ENCODE measurements at places on chromosomes 16 and 17. TPM values are rescaled to one million over a fixed set of nuclear protein-coding genes. Genes with fewer than 3 reads are reported as not detected.
A peak's percentile ranks its signal among the peaks of the same experiment; 100 is the strongest.

ALOX15 gene
- not detected for total RNA-seq

DNA sequence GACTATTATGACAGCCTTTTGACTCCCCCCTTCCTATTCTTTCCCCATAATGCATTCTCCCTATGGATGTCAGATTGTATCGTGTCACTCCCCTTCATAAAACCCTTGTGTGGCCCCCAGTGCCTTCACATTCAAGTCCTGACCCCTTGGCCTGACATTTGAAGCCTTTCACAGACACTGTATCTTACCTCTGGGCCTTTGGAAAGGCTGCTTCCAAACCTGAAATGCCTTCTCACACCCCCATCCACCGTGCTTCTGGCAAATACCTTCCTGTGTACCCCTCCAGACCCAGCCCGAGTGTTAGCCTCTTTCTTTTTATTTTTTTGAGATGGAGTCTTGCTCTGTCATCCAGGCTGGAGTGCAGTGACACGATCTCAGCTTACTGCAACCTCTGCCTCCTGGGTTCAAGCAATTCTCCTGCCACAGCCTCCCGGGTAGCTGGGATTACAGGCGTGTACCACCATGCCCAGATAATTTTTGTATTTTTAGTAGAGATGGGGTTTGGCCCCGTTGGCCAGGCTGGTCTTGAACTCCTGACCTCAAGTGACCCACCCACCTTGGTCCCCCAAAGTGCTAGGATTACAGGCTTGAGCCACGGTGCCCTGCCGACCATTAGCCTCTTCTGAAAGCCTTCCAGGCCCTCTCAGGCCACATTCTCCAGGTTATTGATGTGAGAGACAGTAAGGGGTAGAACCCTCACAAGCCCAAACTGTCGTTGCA is 2.1 kb downstream of the ARMC5 start:
- H3K27me3 ChIP-seq = no peaks in the 10 kb centered on the region
- peaks cover 22% of the 10 kb centered on the region for H3K36me3 ChIP-seq
- H3K27ac ChIP-seq = no peak overlapping the region
- no peak for DNase-seq

- DNase-seq = no peak
- H3K27ac ChIP-seq = no peak overlapping the region
- H3K4me1 ChIP-seq = peaks cover 7% of the 10 kb centered on the region
- no peak overlapping the region for H3K4me3 ChIP-seq
Measured at GRCh38 chr17:75575197-75575596, 12.4 kb upstream of the MYO15B start.

GRCh38 chr17:64779376-64780095 is 117.4 kb upstream of the SMURF2 start:
- H3K4me3 ChIP-seq = no peak overlapping the region
- no peak overlapping the region for H3K27ac ChIP-seq
- H3K27me3 ChIP-seq = no peaks in the 10 kb centered on the region
- H3K36me3 ChIP-seq = no peaks in the 10 kb centered on the region

CSH1 gene
- not detected for total RNA-seq

CFAP119 gene
- 9.6 TPM for total RNA-seq

GRCh38 chr16:10090816-10091215 is 91.4 kb downstream of the GRIN2A start:
- H3K36me3 ChIP-seq = no peaks in the 10 kb centered on the region
- no peak overlapping the region for H3K4me3 ChIP-seq
- H3K27ac ChIP-seq = no peak overlapping the region

CHP2 gene
- not detected for total RNA-seq

DNA sequence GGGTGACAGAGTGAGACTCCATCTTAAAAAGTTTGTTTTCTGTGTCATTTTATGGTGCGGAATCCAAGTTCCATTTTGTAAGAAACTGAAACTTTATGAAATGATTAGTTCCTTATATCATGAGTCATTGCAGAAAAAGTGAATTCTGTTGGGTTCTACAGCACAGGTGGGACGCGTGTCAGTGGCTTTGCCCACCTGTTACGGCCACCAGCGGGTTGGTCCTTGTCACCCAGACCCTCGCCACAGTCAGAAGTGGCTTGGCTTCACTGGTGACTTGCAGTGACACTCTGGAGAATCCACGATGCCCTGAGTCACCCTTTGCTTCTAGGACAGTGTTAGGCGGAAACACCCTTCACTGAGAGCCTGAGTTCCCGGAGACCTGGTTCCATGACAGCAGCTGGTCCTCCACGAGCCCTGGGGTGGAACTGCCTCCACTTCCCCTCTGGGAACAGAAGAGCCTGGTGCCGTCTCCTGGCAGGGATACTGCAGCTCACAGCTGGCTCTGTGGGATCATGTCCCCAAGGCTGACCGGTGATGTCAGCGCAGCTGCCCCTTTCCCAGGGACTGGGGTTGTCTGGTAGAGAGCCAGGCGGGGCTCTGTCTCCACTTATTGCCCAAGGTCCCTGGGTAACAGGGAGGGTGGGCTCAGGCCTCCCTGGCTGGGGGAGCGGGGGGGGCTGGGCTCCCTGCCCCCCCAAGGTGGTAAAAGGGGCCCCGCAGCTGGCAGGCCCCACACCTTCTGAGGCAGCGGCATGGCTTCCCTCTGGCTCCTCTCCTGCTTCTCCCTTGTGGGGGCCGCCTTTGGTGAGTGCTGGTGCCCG is at the start of gene CTRB1:
Gene CTRB1, plus strand, starts transcription at position 733 of the 821 bp plus-strand sequence. Its CDS starts 20 bp downstream, at position 753.
- H3K4me3 ChIP-seq = no peak within 1 kb of the TSS
- no peak within 1 kb of the TSS for H3K27ac ChIP-seq
- no peaks in the 10 kb centered on the region for H3K36me3 ChIP-seq
- no peak for DNase-seq
- H3K27me3 ChIP-seq = no peaks in the 10 kb centered on the region
- peaks cover 32% of the 10 kb centered on the region for H3K4me1 ChIP-seq

DNA sequence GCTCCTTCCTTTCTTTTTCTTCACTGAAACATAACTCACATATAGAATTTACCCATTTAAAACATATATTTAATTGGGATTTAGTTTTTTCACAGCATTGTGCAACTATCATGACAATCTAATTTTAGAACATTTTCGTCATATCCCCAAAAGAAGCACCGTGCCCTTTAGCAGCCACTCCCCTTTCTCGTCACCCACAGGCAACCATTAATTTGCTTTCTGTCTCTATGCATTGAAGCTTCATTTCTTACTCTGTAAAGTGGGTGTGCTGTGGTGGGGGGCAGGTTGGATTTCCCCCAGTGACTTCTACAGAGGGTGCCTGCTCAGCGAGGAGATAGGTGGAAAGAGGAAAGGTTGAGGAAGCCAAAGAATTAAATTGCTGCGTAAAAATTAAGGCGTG is 35.8 kb downstream of the MRC2 start:
- no peak overlapping the region for H3K4me3 ChIP-seq
- no peak overlapping the region for H3K27ac ChIP-seq
- no peak for DNase-seq
- H3K27me3 ChIP-seq = no peaks in the 10 kb centered on the region
- H3K36me3 ChIP-seq = no peaks in the 10 kb centered on the region

CHRNE gene
- total RNA-seq = 0.29 TPM

DNA sequence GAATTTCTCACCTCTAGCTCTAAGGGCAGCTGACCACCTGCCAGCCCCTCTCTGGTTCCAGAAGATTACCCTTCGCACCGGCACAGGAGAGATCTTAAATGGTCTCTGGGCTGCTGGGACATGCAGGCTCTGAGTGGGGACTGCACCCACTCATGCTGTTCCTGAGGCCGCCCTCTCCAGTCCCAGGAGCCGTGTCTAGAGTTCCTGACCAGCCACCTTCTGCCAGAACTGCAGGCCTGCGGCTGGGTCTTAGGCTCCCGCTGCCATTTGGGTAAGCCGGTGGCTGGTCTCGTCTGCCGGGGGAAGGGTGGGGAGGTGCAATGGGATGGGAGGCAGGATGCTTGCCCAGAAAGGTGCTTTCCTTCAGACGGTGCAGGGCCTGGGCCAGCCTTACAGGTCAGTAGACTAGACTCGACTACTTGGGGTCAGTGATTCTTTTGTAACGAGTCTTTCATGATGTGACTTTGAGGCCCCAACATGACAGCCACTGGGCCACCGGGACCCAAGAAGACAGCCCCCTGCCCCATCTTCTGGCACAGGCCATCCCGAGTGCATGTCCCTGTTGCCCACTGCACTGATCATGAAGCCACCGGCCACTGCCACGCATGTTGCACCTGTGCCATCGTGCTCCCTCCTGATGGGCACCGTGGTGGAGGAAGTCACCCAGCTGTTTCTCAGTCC is 26.4 kb downstream of the B9D1 start:
- no peak overlapping the region for H3K27ac ChIP-seq
- H3K27me3 ChIP-seq = no peaks in the 10 kb centered on the region
- no peak overlapping the region for H3K4me3 ChIP-seq
- H3K4me1 ChIP-seq = peaks cover 5% of the 10 kb centered on the region
- DNase-seq = peak; percentile 57
- H3K36me3 ChIP-seq = no peaks in the 10 kb centered on the region

DNA sequence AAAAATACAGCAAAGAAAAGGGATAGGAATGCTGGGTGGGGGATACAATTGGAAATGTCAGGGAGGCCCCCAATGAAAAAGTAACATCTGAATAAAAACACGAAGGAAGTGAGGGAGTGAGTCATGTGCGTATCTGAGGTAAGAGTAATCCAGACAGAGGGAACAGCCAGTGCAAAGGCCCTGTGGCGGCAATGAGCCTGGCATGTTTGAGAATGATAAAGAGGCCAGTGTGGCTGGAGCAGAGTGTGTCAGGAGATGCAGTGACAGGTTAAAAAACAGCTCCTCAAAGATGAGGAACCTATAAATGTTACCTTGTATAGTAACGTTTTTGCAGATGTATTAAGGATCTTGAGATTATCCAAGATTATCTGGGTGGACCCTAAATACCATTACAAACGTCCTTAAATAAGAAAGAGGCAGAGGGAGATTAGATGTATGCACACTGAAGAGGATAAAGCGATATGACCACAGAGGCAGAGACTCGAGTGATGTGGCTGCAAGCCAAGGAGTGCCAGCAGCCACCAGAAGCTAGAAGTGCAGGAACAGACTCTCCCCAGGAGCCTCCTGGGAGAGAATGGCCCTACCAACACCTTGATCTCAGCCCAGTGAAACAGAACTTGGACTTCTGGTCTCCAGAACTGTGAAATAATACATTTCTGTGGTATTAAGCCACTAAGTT is 17.8 kb upstream of the SLC35B1 start:
- DNase-seq = peak; percentile 15
- peaks cover 31% of the 10 kb centered on the region for H3K4me1 ChIP-seq
- H3K4me3 ChIP-seq = no peak overlapping the region
- H3K36me3 ChIP-seq = no peaks in the 10 kb centered on the region
- no peaks in the 10 kb centered on the region for H3K27me3 ChIP-seq

DNA sequence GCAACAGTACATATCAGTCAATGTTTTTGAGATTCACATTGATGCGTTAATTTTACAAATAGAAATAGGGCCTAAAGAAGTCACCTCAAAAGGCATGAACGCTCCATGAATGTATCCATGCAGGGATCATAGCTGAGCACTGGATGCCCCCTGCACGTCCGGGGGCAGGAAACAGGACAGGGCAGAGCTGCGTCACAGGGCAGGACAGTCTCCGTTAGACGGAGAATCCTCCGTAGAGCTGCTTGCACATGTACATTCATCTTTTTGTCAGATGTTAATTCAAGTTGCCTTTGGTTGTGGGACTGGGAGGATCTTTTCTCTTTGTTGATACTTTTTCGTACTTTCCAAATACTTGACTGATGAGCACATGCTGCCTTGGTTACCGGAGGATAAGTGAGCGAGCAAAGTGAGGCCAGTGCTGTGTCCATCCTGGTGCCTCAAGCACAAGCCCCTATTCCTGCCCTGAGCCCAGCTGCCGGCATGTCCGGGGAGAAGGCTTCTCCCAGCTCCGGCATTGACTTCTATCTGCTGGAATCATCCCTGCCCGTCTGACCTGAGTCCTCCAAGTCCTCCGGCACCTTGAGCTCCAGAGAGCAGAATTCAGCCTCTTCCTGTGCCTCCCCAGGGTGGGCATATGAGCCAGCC is 15.0 kb downstream of the GAA start:
- H3K27ac ChIP-seq = no peak overlapping the region
- DNase-seq = no peak
- no peaks in the 10 kb centered on the region for H3K27me3 ChIP-seq
- H3K36me3 ChIP-seq = no peaks in the 10 kb centered on the region
- no peak overlapping the region for H3K4me3 ChIP-seq
- no peaks in the 10 kb centered on the region for H3K4me1 ChIP-seq

- DNase-seq = no peak
- H3K27ac ChIP-seq = no peak overlapping the region
- no peaks in the 10 kb centered on the region for H3K36me3 ChIP-seq
- H3K27me3 ChIP-seq = no peaks in the 10 kb centered on the region
Measured at GRCh38 chr16:67780847-67781564, 25.4 kb downstream of the RANBP10 start.

DNA sequence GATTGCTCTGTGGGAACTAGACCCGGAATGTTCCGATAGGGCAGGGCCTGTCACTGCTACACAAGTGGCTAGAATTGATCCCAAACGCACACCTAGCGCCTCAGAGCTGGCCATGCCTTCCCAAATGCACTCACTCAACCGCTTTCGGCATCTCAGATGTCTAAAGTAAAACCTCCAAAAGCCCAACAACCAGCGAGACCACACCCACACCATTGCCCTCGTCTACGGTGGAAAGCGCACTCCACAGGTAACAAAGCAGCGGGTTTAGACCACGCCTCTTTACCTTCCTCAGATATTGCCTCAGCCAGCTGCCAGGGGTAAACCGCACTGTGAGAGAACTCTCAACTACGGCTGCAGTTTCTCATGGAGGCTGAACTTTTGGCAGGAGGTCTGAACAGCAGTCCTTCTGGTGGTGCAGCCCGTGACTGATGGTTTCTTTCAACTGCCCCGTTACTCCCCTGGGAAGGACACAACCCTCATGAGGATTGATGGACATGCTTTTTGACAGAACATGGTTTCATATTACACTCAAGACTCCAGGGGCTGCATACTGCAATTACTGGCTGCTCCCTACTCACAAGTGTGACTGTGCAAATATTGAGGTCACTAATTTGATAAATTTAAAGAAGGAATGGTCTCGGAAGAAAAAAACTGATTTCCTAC is 34.5 kb downstream of the USP7 start:
- DNase-seq = no peak
- H3K27ac ChIP-seq = no peak overlapping the region
- H3K27me3 ChIP-seq = no peaks in the 10 kb centered on the region
- H3K36me3 ChIP-seq = no peaks in the 10 kb centered on the region
- peaks cover 6% of the 10 kb centered on the region for H3K4me1 ChIP-seq
- H3K4me3 ChIP-seq = no peak overlapping the region

DNA sequence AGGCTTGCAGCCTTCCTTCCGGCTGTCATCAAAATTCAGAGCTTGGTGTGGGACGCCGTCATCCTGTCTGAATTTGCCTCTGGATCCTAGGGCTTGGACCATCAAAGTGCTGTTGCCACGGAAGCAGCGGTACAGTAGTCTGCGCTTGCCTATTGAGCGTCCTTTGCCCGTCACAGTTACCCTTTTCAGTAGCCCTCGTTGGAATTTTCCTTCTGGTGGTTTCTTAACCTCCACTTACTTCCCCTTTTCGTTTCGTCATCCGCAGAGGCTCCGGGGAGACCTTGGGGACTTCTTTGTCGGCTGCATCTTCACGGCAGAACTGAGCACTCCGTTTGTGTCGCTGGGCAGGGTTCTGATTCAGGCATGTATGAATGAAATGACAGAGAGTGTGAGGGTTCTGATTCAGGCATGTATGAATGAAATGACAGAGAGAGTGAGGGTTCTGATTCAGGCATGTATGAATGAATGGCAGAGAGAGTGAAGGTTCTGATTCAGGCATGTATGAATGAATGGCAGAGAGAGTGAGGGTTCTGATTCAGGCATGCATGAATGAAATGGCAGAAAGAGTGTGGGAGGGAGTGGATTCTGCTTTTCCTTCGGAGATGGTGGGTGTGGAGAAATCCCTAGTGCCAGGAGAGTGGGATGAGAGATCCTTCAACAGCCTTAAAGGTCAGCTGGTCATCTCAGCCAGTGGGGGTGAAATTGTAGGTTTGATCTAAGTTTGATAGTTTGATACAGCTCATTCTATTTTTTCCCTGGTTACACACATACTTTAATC is 8.0 kb downstream of the TLCD3A start:
- H3K27ac ChIP-seq = no peak overlapping the region
- no peaks in the 10 kb centered on the region for H3K4me1 ChIP-seq
- H3K27me3 ChIP-seq = no peaks in the 10 kb centered on the region
- peaks cover 7% of the 10 kb centered on the region for H3K36me3 ChIP-seq
- no peak for DNase-seq
